ENCODE measurements at places on chromosomes 12 and 14.

DNA sequence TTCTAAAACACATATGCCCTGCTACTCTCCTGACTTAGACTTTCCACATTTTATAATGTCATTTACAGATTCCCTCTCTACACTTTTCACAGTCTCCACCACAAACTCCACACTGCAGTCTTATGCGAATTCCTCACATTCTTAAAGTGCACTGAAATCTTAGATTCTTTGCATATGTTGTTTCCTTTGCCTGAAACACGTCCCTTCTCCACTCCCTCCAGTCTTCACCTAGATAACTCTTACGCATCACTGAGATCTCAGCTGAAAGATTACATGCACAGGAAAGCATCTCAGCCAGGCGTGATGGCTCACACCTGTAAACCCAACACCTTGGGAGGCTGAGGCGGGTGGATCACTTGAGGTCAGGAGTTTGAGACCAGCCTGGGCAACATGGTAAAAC, 3.8 kb upstream of the ARHGAP9 start:
- DNase-seq, result no peak

DNA sequence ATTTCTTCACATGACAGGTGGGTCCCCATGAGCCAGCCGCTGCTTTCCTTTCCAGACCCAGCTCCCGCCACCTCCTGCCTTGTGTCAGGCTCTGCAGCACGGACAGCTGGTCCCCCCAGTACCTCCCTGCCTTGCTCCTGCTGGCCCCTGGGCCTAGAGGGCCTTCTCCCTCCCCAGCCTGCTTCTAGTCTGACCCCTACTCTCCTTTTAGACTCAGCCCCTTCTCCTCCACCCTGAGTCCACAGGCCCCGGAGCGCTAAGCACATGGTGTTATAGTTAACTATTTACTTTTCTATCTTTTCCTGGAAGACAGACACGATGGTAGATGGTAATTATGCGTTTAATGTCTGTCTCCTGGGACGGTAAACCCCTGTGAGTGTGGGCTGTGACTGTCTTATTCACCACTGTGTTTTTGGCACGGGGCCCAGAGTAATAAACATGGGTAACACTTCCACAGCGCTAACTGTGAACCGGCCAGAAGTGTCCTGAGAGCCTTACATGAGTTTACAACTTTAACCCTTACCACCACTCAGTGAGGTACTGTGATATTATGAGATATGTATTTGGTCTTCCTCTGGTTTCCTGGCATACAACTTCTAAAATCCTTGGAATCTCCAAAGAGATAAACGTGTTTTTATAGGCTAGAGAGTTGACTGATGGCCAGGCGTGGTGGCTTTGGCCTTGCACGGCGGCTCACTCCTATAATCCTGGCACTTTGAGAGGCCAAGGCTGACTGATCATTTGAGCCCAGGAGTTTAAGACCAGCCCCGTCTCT, 41.2 kb downstream of the DGLUCY start:
- DNase-seq, result peak; percentile 60

DNA sequence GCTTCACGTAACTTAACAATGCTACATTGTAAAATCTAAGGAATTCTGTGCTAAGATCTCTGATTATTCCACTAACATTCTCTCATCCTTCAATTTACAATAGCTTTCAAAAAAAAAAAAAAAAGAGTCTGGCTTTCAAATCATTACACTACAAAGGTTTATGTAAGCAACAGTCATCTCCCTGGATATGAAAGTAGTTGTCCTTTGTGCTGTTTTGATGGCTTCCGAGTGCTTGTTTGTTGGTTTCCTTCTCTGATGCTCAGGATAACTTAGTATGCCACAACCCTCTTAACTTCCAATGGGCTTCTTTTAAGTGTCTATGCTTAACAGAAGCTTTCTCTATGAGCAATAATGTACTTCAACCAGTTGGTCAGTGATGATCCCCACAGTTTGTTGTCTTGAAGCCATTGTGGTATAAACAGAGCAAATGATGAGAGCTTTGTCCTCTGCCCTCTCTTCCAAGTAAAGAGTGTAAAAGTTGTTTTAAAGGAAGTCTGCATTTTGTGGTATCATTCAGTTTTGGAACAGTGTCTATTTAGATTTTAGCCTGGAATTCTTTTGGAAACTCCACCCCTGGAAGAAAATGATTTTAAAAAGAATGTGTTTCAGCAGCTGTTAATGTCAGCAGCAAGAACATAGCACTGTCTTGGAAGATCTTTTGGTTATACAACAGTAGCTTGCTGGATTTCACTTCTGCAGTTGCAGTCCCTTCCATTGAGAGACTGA, 396.1 kb upstream of the RGS6 start:
- no peak for DNase-seq

DNA sequence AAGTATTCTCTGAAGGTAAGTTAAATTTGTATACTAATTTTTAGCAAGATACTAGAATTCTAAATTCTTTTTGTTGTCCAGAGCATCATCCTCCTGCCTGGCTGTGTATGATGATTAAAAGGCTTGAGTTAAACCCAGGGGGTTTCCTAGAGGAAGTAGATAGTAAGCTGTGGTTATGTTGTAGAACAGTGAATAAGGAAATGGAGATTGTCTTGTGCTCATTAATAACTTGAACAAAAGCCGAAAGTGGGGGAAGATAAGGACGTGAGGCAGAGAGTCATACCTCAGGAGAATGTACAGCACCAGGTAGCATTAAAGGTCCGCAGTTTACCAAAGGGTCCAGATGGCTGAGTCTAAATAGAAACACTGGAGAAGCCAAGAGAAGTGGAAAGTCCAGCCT, 42.0 kb downstream of the CKB start:
- no peak for DNase-seq

GRCh38 chr12:112130441-112130998, 5.2 kb downstream of the TRAFD1 start:
- no peak for DNase-seq

GRCh38 chr12:106760184-106760531, 14.3 kb upstream of the RIC8B start:
- DNase-seq, result no peak

DNA sequence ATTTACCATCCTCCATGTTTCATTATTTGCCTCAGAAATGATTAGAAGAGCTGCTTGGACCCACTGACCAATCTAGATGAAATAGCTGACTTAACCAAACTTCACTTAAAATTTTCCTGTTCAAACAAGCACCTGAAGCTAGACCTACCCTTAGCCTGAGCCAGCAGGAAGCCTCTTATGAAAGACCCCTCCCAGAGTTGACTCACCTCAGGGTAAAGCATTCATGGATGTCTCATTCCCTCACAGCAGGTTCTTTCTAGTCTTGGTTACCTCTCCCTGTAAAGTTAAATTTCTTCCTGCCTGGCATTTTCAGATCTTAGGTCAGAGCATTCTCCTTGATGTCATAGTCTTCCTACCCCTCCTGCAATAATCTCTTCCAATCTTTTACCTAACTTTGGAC, 1209.8 kb downstream of the FLRT2 start:
- no peak for DNase-seq

DNA sequence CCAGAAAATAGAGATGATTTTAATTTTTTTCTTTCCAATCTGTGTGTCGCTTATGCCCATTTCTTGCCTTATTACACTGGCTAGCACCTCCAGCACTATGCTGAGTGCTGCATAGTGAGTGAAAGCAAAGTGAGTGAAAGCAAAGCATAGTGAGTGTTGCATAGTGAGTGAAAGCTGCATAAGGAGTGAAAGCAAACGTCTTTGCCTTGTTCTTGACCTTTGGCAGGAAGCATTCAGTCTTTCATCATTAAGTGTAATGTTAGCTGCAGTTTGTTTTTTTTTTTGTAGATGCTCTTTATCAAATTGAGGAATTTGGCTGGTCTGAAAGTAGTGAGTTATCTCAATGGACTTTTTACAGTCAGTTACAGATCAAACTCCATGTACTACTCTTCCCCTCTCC, 6.9 kb upstream of the CORO1C start:
- DNase-seq, result no peak

DNA sequence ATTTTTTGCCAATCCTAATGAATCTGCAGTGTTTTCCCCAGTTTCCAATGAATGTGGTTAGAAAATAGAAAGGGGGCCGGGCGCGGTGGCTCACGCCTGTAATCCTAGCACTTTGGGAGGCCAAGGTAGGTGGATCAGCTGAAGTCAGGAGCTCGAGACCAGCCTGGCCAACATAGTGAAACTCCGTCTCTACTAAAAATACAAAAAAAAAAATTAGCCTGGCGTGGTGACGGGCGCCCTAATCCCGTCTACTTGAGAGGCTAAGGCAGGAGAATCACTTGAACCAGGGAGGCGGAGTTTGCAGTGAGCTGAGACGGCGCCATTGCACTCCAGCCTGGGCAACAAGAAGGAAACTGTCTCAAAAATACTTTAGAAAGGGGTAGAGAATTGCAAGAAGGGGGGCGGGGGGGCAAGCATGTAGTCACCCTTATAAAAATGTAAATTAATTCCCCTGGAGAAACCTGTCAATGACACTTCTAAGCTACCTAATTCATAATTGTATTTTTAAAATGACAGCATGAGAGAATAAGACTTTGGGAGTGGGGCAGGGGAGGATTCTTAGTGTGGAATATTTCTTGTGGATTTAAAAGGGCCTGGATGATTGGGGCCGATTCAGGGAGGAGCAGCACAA, 1.7 kb downstream of the KLHDC2 start:
- no peak for DNase-seq

GRCh38 chr12:108720757-108721514, 10.4 kb downstream of the CORO1C start:
- DNase-seq, result no peak

DNA sequence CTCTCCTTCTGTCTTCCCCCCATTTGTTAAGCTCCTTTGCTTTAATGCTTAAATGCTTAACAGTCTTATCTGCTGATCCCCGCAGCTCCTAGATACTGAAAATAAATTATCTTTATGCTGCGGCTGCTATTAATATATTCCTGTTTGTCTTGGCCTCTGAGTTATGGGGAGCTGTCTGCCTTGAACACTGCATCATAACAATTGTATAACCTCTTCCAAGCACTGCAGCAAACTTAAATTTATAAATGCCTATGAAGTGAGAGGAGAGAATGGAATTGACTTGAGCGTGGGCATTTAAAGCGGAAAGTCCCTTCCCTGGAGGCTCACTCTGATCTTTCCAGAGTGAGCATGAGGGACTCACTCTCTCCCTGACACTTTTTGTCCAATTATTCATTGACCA, 23.1 kb upstream of the DCP1B start:
- DNase-seq, result no peak

DNA sequence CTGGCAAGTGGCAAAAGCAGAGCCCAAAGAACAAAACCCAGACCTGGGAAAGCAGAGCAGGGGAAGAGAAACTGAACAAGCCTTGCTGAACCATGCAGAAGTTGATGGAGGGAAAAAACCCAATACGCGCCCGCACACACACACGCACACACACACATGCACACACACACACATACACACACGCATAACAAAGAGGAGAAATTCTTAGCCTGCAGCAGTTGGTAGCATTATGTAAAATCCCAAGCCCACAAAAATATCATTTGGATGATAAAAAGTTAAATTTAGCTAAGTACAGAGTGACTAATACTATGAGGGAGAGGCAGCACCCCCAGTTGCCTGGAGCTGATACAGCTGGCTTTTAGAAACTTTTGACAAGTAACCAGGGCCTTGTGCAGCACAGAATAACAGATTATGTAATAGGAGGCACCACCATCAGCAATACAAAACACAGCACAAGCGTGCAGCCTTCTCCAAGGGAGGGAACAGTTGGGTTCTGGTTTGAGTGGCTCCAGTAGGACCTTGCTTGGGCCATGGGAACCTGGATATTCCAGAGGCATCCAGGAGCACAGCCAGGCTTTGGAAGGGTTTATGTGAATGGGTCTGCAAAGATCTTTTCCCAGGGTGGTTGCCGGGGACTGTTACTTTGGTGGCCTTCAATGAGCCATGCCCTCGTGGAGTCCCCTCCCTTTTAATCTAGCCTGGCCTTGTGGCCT, 35.3 kb downstream of the PITPNM2 start:
- peak; percentile 74 for DNase-seq

DNA sequence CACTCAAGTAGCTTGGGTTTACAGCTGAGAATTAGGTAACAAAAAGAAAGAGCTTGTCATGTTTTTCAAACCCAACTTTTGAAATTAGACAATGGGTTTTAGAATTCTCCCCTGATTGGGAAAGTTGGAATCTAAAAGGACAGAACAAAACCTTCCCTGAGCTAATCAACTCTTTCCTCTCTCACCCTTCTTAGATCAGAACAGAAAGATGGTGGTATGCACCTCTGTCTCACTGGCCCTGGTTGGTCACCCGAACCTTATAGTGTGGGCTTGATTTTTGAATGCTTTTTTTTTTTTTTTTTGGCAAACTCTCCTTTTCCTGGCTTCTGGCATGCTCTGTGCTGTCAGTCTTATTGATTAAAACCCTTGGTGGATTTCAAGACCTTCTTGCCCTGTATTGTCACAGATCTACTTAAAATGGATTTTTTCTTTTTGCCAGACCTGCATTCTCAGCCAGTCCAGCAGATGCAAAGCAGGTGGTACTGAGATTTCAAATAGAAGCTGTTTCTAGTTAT, 251.1 kb upstream of the RMST start:
- no peak for DNase-seq

DNA sequence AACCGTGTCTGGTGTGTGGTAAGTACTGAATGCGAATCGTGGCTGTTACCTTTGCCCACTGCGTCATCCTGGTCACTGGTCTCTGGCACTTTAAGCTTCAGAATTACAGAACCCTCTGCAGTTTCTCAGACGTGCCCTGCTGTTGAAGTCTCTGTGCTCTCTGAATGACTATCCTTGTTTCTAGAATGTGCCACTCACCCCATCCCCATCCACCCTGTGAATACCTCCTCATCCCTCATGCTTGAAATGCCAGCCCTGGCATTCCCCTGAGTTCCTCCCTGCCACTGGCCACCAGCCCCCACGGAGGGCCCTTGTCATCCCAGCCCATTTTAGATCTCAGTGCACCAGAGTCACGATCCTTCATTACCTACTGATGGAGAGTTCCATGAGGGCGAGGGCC, 21.3 kb downstream of the TPCN1 start:
- DNase-seq, result no peak

DNA sequence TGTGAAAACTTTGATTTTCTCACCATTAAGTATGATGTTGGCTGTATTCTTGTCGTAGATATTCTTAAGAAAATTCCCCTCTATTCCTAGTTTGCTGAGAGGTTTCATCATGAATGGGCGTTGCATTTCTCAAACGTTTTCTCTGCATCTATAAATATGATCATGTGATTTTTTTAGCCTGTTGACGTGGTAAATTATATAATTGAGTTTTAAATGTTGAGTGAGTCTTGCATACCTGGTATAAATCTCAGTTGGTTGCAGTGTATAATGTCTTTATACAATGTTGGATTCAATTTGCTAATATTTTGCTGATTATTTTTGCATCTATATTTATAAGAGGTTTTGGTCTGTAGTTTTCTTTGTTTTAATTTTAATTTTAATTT, 405.9 kb upstream of the MIS18BP1 start:
- DNase-seq, result no peak

DNA sequence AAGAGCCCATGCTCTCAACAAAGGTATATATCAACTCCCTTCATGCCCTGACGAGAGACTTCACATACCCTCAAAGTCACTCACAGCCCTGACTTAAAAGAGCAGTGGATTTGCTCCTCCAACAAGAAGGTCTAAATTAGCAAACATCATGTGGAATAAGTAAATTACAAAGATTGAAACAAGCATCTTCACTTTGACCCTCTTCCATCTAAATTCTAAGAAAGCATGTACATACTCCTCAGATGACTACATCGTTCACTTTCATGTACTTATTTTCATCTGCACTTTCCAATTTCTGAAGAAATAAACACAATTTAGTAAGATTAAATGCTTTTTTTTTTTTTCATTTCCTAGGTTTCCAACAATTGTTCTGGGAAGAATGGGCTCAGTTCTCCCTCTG, 38.6 kb upstream of the KRR1 start:
- DNase-seq, result no peak

Data from Right ventricle myocardium superior (tissue), 1 donor.